ENCODE measurements at places on chromosomes 3 and 15.

DNA sequence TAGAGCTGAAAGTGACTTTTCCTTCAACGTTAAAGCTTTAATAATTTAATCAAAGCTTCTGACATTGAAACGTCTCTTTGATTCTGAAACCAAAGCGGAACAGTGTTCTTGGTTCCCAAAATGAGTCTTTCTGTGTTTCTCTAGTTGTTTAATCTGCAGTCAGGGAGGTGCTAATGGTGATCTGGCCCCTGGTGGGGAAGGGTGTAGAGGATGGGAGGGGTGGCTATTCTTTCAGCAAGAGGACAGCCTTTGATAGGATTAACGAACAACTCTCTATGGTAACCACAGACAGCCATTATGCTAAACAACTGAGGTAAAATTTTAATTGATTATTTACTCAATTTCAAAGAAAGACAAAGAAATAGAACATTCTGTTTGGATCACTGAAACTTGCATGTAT, 79.9 kb upstream of the CADPS start:
- DNase-seq: no peak

DNA sequence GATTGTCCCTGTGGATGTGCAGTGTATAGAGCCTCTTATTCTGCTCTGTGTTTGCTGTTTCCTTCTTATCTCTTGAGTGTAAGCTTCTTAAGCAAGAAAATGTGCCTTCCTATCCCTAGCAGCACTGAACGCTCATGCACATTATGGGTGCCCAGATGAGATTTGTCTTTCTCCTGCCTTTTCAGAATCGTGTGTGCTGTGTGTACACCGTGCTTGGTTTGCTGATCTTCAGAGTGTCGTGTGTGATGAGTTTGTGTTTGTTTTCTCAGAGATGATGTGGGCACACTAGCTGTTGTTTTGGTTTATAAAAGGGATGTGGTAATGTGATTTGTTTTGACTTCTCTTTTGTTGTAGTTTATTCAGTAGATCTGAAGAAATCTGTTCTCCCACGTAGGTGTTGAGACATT, 19.7 kb downstream of the GPR171 start:
- DNase-seq: no peak

GRCh38 chr15:30675126-30675525, 49.2 kb downstream of the ARHGAP11B start:
- DNase-seq: no peak

GRCh38 chr3:10551821-10552630, 46.6 kb upstream of the ATP2B2 start:
- DNase-seq: peak; percentile 93

GRCh38 chr15:52511084-52511483, 17.6 kb downstream of the MYO5A start:
- DNase-seq: no peak
